ENCODE measurements at places on chromosomes 4 and X.
A peak's percentile ranks its signal among the peaks of the same experiment; 100 is the strongest.

DNA sequence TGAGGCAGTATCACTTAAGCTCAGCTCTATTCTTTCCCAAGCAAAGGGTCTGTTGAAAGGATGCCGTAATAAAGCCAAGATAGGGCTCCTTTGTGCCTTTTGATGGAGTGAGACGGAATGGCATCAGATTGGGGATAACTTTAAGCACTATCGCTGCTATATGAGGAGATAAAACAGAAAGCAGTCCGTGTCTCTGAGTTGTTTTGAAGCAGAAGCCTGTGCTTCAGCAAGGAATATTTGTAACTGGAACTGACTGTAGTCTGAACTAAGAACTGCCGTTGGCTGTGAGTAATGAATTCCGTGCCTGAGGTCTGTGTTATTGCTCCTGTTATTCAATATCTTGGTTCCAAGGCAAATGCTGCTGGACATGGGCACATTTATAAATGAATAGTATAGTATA is 297.4 kb downstream of the ANKRD50 start:
- peak; percentile 37 for DNase-seq

DNA sequence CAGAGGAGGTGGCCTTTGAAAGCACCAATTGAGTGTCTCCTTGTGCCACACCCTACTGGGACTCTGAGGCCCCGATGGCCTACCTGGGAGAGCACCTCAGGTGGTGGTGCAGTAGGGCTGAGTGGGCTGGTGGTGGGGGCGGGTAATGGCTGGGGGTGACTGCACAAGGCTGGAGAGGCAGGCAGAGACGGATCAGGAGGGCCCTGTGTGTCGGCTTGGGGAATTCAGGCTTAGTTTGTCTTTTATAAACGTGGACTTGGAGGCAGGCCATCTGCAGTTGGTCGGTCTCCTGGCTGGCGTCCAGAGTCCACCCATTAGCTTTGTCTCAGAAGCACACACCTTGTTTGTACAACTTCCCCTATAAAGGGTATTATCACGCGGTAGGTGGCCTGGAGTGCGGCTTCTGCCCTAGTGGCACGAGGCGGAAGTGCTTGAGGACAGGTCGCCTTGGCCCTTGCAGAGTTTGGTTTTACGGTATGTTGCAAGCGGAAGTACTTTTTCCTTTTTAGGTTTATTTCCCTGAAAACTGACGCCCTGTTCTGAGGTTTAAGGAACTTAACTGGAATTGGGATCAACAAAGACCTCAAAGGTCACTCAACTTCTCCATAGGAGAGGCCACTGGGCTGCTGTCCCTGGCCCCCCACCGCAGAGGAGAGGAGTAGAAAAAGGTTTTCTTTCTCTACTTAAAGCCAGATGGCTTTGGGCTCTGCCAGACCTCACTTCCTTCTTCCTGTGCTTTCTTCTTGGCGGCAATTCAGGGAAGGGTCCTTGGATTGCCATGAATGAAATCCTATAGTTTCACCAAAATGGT is 8.0 kb downstream of the TBC1D14 start:
- DNase-seq: no peak

- no peak for DNase-seq
Measured at GRCh38 chr4:88439161-88439760, 17.7 kb upstream of the HERC5 start.

DNA sequence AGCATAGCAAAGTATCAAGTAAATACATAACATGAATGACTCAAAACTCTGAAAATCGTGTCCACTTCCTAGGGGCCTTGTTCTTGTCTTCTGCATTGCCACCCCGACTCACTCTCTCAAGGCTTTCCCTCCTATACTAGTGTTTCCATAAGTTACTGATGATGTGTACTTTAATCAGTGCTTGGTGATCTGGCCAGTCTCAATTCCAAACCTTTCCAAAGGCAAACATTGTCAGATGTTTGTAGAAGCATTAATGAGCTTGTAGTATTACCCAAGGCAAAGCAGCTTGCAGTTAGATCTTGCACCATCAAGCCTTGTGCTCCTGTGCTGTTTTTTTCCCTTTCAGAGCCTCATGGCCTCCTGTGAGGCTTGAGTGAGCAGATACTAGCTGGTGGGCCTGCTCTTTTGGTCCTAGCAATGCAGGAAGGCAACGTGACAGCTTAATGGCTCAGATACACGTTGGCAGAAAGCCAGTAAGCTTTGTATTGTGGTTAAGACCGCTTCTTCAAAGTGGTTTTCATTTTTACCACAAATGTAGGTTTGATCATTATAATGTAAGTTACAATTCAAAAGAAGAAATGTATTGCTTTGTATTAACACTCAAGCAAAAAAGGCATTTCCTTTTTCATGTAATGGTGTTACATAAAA is 51.8 kb downstream of the RBPJ start:
- peak; percentile 65 for DNase-seq

DNA sequence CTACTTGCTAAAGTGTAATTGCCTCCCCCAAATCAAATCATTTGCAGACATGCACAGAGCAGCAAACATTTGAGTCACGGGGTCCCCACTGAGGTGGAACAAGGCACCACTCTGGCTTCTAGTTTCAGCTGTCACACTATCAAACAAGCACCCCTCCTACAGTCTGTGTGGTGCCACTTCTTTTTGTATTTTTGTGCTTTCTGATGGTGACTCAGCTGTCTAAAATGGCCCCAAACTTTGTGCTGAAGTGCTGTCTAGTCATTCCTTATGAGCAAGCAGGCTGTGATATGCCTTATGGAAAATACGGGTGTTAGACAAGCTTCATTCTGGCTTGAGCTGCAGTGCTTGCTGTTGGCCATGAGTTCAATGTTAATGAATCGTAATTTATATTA is 15.4 kb downstream of the IGFBP7 start:
- DNase-seq: peak; percentile 44

GRCh38 chr4:24980064-24980690 is 50.6 kb downstream of the LGI2 start:
- peak; percentile 64 for DNase-seq

DNA sequence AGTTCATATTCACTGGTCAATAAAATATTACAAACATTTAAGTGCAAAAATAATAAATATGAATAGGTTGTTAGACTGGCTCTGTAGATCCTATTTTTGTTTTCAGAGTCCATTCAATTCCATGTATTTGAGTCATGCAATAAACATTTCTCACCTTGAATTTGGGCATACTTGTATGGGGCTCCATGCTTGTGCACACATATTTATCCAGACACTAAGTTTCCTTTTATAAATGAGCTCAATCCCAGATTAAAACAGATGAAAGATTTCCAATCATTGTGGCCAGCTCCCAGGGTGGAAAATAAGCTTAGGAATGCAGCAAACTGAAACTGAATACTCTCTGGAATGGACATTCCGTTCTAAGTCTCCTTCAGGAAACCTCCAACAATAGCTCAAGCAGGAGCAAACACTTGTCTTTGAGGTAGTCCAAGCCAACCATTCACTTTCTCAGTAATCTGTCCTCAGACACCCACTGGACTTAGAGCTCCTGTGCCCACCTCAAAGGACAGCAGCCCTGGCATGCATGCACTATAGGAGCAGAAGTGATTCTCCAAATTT is 16.4 kb downstream of the DMD start:
- peak; percentile 75 for DNase-seq

DNA sequence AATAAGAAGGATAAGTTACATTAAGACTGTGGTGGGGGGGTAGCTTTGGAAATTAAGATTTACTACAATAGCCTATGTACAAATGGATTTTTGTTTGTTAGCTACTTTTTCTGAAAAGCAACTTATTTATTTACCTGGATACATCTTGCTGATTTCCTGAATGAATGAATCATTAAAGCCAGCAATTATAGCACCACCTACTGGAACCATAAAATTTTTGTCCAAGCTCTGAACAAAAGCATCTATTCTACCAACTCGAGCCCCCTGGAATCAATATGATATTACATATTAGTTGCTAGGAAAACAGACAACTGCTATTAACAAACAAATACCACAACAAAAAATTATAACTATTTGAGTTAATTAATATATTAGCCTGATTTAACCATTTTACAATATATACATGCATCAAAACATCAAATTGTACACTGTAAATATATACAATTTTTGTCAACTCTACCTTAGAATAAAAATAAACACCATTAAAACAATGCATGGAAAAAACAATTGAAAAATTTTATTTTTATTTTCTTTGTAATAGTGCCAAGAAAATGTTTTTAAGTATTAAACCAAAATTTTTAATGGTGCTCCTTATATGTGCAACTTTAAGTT is 15.3 kb downstream of the SEPSECS start:
- DNase-seq: peak; percentile 56

DNA sequence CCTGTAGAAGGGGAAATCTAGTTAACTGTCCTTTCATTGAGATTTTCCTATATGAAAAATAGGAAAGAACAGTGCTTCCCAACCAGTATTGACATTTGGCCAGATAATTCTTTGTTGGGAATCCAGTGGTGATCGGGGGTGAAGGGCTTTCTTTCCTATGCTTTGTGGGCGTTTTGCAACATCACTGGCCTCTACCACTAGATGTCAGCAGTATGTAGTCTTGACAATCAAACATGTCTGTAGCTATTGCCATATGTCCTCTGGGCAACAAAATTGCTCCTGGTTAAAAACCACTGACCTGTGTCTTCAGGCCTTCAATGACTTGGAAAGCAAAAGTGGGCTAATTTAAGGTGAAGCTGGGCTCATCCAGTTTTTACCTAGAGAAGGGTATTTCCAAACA is 658.5 kb downstream of the DACH2 start:
- DNase-seq: no peak

GRCh38 chr4:109433205-109434006 is at the start of gene SEC24B:
Gene SEC24B, plus strand, starts transcription at chr4:109433815. Its CDS starts 55 bp downstream, at chr4:109433870.
- peak; percentile 84 for DNase-seq

DNA sequence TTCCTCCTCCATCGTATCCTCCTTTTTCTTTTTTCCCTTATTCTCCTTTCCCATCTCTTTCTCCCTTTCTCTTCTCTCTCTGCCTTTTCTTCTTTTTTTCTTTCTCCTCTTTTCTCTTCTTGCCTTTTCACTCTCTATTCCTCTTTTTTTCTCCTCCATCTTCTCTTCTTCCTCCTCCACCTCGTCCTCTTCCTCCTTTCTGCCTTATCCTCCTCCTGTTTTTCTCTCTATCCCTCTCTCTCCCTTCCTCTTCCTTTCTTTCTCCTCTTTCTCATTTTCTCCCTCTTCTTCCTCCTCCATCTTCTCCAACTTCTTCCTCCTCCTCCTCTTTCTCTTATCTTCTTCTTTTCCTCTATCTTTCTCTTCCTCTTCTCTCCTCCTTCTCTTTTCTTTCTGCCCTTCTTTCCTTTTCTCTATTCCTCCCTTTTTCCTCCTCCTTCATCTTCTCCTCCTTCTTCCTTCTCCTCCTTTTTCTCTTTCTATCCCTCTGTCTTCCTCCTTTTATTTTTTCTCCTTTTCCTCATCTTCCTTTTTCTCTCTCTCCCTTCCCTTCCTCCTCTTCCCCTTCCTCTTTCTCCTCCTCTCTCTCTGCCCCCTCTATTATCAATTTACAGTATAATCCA is 269.1 kb downstream of the DHRSX start:
- no peak for DNase-seq

- DNase-seq: no peak
Measured at GRCh38 chr4:187212446-187213080, 488.9 kb upstream of the FAT1 start.

DNA sequence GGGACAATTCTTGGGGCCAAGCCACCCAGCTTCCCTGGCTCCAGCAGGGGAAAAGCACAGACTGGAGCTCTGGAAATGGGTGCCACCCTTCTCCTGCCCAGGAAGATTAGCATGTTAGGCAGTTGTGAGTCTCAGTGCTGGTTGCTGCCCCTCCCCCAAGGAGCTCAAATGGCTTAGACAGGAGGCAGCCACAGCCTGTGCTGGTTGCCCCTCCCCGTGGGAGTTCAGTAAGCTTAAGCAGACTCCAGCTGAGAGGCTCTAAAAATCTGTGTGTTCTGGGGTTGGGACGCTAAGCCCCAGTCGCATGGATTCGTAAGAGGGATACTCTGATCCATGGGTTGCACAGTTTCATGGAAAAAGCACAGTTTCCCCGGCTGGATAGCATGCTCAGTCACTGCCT is 92.7 kb upstream of the NDST3 start:
- DNase-seq: no peak

DNA sequence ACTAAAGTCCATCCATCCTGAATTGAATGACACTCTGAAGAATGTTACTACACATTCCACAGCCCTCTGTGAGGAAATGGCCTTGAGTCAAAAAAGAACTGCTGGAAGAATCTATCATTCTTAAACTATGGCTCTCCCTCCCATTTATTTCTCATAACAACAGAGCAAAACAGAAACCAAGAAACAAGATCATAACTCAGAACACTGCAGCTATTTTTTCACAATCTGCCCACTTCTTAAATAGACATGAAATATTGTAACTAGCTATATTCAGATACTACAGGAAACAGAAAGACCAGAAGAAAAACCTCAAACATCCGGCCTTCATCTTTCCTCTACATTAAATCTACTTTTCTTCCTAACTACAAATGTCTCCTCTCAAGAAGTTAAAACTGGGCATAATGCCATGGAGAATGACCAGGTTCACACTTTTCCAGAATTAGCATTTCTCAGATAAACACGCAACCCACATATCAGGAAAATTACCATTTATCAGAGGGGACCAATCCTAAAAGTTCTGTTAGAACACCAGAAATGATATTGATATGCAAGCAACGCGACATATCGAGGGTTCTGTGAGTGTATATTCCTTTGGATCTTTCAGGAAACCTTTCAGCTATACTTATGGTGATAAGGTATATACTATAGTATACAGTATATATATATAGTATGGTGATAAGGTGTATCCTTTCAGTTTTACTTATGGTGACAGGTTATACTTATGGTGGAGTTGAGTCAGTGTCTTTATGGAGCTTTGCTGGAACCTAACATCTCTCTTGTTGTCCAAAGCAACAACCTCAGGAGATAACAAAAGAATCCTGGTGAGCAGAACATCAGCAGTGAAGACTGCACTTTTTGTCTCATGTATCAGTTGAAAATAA is 60.4 kb upstream of the IRF2 start:
- peak; percentile 60 for DNase-seq

GRCh38 chrX:54496517-54496852 is 451 bp upstream of the FGD1 start:
- no peak for DNase-seq

GRCh38 chr4:141352909-141353525 is 132.3 kb downstream of the ZNF330 start:
- peak; percentile 51 for DNase-seq

DNA sequence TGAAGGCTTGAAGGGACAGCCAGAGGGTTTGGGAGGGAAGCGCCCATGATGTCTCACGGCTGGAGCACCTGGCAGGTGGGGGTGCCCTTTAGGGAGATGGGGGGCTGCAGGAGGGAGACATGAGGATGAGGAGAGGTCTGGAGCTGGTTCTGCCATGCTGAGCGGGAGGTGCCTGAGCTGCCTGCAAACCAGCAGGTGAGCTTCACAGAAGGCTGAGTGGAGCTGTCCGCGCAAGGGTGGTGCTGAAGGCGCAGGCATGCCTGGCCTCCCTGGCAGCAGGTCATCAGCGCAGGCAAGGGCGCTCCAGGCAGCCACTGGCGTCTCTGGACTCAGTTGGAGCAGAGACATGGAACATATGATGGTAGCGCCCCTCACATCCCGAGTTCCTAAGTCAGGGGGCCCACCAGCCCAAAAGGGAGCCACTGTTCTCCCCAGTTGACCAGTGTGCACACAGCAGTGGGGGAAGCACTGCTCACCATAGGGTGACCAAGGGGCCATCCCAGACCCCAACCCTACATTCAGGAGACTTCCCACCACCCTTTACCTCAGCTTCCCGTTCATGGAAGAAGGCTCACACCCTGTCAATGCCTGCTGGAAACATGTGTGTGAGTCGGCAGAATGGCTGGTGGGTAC is 25.8 kb downstream of the ADRA2C start:
- peak; percentile 35 for DNase-seq

Measured in myocyte (in vitro differentiated cells).